ENCODE measurements at places on chromosomes 3 and 15. TPM values are rescaled to one million over a fixed set of nuclear protein-coding genes. Genes with fewer than 3 reads are reported as not detected.

Gene TNIK
- 10.2 TPM for total RNA-seq

Gene FAM81A
- total RNA-seq: 1.0 TPM

Gene IL17RE
- total RNA-seq: 2.1 TPM

Gene MEIS2
- total RNA-seq: 0.35 TPM

Gene SPINK8
- total RNA-seq: not detected

Gene TMCO5A
- not detected for total RNA-seq

Gene KBTBD12
- not detected for total RNA-seq

DNA sequence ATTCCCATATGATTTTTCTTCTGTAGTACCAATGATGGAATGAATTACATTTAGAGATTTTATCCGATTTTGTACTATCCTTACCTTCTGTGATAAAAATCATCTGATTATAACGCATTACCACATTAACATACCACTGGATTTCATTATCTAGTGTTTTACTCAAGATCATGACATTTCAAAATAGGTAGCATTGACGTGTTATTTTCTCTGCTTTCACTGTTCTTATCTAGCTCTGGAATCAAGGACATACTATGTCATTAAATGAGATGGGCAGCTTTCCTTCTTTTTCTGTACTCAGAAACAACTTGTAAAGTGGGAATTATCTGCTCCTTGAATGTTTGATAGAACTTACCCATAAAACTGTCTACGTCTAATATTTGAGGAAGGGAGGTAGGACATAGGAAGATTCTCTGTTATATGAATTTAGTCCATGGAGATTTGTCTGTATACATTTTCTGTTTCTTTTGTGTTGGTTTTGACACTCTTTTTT lies 183.7 kb upstream of the NR2E3 start:
- DNase-seq: no peak

DNA sequence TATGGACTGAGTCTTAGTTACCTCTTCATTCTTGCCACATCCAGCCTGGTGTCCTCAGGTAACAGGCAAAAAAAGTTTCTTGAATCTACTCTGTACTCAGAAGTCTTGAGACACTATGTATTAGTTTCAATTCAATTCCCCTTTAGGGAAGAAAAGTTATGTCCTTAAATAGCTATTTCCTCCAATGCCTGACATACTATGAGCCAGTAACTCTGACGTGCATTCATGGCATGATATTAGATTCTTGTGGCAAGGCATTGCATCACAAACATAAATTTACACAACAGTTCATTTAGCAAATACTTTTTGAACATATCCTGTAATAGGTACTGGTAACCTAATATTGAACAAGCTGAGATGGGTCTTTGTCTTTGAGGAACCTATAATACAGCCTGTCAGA lies 109.3 kb upstream of the FOXB1 start:
- no peak for DNase-seq

DNA sequence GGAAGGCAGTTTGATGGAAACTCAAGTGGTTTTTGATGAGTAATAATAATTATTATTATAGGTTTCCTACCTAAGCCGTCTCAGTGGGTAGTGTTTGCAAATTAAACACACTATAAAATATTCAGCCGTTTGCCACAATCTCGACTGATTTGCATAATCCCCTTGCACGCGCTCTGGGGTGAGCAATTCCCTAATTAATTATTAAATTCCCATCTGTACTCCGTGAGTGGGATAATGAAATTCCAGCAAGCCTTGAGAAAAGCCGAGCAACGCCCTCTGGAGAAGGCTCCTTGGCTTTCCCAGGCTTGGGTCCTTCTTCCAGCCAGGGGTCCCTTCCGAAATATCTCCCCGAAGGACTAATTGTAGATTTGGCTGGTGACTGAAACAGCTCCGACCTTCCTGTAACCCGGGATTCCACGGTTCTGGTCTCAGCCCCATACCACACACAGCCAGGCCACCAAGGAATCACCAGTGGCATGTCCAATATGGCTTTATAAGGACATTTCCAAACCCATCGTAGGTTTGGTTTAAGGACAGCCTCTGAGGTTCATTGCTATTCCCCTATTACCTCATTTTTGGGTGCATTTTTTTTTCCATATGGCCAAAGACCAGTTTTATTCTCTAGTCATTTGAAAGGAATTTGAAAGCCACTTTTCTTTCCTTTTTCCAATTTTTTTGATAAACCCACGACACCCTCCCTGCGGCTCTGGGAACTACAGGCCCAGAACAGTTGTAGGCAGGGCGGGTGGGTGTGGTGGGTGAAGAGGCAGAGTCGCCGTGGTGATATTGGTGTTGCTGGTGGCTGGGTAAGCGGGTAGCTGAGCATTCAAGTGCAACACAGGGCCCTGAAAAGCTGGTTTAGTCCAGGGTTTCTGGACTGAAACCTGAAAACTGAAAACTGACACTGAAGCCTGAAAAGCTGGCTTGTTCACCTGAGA lies 33.2 kb upstream of the RGMA start:
- DNase-seq: no peak

DNA sequence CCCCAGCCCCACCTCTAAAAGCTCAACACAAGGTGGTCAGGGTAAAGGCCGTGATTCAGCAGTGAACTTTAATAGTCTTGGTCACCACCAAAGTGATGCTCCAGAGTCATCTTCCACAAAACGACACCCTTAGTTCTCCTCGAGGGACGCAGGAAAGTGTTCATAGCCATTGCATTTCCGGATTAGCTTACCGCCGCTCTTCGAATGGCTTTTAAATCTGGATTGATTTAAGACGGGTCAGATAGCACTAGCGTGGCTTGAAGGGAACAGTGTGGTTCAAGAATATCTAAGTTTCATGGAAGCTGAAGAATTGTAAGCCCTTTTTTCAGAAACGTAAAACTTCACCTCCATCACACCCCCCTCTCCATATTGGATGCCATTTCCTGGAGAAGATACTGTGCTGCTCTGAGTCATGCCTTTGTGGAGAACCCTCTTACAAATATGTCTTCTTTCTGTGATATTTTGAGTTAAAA lies 829 bp downstream of the RNF7 start:
- DNase-seq: no peak

DNA sequence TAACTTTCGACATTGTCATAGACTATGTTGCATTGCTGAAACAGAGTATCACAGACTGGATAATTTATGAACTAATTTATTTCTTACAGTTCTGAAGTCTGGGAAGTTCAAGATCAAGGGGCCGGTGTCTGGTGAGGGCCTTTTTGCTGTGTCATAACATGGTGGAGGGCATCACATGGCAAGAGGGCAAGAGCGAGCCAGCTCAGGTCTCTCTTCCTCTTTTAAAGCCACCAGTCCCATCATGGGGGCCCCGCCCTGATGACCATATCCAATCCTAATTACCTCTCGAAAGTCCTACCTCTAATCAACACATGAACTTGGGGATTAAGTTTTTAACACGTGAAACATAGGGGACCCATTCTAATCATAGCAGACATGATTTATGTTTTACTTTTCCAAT lies 33.5 kb upstream of the DCUN1D1 start:
- no peak for DNase-seq

DNA sequence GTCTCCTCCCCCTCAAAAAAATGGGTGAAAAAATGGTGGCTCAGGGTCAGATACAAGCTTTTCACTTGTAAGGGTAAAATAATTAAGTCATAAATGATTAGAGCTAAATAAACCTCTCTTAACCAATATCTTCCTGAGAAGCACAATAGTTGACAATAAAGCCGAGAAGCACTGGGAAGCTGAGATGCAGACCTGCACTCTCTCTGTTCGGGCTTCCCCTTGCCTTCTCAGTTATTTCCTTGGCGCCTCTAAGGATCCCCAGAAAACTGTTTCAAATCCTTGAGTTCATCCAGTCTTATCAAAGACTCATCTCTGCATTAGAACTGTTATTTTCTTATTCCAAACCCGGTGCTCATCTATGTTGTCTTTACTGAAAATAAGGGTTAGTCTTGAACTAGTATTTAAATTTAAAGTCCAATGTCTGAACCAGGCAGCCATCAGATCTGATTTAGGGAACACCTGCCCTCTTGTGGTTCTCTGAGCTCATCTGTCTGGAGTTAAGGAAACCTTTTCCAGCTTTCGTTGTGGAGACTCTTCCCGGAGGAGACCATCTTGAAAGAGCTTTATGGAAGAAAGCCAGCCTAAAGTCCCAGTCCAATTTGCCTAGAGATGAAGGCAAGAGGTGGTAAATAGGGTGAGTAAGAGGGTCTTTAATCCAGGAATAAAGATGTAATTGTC lies 256.4 kb upstream of the MCTP2 start:
- peak; percentile 41 for DNase-seq

DNA sequence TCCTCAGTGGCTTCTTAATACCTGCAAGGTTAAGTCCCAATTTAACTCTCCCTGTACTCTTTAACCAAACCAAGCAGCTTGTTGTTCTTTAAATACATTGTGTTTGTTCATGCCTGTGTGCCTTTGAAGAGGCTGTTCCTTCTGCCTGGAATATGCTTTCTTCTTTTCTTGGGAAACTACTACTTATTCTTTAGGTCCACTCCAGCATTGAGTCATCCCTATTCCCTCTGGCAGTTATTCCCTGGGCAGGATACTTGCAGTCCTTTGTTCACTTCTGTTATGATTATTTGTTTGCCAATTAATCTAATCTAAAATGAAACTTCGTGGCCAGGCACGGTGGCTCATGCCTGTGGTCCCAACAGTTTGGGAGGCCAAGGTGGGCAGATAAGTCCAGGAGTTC lies 139.3 kb downstream of the ZNF609 start:
- DNase-seq: no peak

- DNase-seq: no peak
Observed at GRCh38 chr3:183108470-183108869, 9.2 kb upstream of the MCCC1 start.

GRCh38 chr3:79564192-79564591 lies 203.6 kb downstream of the ROBO1 start:
- DNase-seq: no peak

GRCh38 chr15:40204100-40204499 lies 34.8 kb upstream of the PAK6 start:
- DNase-seq: no peak

DNA sequence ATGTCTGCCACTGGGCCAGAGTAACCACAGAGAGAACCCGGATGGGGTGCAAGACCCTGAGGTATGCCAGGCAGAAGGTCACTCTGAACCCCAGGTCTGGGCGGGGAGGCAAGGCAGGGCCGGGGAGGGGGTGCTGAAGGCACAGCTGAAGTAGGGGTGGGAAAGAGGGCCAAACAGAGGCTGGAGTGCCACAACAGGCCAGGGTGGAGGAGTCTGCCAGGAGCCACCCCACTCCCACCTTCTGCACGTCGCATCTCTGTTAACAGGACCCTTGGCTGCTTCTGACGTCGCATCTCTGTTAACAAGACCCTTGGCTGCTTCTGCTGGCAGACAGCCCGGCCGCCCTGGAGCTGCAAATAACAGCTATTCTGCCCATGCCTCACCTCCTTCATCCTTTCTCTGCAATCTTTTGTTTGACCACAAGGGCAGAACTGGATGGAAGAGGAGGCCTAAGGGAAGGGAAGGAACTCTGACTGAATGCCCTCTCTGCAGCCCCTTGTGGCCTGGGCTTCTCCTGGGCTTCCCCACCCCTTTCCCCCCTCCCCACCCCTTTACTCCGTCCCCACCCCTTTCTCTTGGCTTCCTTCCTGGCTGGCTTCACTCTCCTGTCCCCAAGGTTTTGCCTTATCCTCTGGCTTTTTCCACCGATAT lies 20.6 kb upstream of the FBLN2 start:
- DNase-seq: peak; percentile 87

DNA sequence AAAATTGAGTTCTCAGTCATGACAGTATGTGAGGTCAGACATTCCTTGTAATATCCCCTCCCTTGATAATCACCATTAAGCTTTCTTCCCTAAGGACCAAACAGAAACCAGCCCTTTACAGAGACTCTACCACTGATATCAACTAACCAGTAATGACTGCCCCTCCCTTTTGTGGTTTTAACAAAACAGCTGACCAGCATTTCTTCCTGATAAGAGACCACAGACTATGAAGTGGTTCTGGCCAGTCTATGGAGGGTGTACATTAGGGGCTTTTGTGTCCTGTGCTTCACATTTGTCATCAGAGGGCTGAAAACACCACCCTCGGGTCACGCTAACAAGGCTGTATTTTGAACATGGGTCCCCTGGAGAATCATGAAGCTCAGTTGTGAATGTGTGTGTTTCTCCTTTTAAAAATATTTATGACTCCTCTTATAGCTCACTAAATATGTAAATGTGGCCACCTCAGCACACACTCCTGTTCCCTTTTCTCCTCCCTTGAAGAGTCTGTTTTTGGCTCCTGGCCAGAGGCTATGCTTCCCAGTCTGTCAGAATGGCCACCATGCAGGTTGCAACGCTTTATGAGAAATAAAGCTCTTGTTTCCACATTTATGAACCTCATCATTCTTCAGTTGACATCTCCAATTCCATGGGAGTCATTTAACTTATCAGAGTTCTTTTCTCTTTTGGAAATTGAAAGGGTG lies 239.3 kb downstream of the CPNE4 start:
- DNase-seq: no peak

- DNase-seq: no peak
Observed at GRCh38 chr3:177196456-177197040, 734 bp downstream of the TBL1XR1 start.

GRCh38 chr3:128863560-128863959 lies 15.9 kb upstream of the ACAD9 start:
- DNase-seq: no peak

- no peak for DNase-seq
Observed at GRCh38 chr15:101207867-101208288, 44.0 kb downstream of the CHSY1 start.

GRCh38 chr3:71800023-71800422 lies 15.1 kb upstream of the PROK2 start:
- no peak for DNase-seq

- no peak for DNase-seq
Observed at GRCh38 chr15:62888623-62889022, 153.9 kb upstream of the TPM1 start.

GRCh38 chr15:31101262-31102038 lies at the start of gene TRPM1:
Gene TRPM1 (minus strand): TSS chr15:31101725. CDS start chr15:31081355, 20,370 bp downstream.
- DNase-seq: no peak

DNA sequence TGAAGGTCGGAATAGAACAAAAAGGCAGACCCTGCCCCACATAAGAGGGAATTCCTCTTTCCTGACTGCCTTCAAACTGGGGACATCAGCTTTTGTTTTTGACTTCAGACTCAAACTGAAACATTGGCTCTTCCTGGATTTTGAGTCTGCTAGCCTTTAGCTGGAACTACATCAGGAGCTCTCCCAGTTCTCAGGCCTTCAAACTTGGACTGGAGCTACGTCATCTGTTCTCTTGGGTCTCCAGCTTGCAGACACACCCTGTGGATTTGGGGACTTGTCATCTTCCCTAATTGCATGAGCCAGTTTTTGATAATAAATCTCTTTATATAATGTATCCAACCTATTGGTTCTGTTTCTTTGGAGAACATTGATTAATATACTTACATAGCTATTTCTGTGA lies 798.1 kb downstream of the TBL1XR1 start:
- DNase-seq: no peak
